SJSA1 (cell line): ENCODE measurements at places on chromosomes 6 and 20. TPM values are rescaled to one million over a fixed set of nuclear protein-coding genes. Genes with fewer than 3 reads are reported as not detected.

DNA sequence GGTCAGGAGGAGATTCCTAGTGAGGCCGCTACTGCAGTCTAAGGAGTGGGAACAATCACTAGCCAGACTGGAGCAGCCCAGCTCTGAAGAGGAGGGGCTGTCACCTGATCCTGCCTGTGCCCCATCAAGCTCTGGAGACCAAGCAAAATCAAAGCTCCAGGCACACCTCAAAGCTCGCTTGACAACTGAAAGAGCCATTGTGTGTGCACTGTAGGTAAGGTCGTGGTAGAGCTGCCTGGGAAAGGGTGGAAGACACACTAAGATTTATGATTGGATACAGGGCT, 58.2 kb downstream of the CSE1L start:
- H3K4me3 ChIP-seq: no peak overlapping the region
- H3K27me3 ChIP-seq: no peaks in the 10 kb centered on the region
- H3K4me1 ChIP-seq: no peaks in the 10 kb centered on the region

DNA sequence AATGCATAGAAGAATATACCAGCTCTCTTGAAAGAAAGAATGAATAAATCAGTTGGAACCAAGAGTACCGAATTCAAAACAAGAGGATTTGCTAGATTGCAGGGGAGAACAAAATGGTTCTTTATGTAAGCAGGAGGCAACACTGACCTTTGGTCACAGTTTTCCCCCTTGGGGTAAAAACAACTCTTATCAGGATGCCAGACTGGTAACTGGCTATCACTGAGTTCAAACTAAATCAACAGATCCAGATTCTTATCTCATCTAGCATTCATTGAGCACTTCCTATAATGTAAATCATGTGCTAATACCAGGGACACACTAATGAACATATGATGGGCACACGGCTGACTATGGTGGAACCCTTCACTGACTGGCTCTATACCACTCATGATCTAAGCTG, 4.8 kb upstream of the IL17F start:
- H3K4me1 ChIP-seq: no peaks in the 10 kb centered on the region
- H3K27me3 ChIP-seq: peaks cover 29% of the 10 kb centered on the region
- H3K4me3 ChIP-seq: no peak overlapping the region
- no peak overlapping the region for H3K27ac ChIP-seq

CCN5 gene
- total RNA-seq: not detected in 2 replicates

DNA sequence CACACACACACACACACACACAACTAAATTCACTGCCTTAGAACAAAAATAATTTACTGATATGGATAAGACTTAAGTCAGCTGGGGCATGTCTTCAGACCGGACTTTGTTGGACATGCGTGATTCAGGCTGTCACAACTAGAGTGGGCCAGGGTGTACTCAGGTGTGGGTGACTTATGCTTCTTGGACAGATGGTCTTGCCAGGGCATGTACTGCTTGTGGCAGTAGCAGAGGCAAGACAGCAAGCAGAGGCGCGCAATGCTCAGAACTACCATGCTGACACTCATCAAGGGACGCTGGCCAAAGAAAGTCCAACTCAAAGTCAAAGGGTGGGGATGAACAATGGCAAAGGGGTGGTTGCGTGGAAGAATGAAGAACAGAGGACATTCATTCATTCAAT, 437.5 kb downstream of the CBLN4 start:
- H3K27me3 ChIP-seq: no peaks in the 10 kb centered on the region
- H3K27ac ChIP-seq: no peak overlapping the region
- no peak overlapping the region for H3K4me3 ChIP-seq
- no peaks in the 10 kb centered on the region for H3K4me1 ChIP-seq

CST5 gene
- total RNA-seq: not detected in 2 replicates

- H3K27me3 ChIP-seq: no peaks in the 10 kb centered on the region; the same call in 1 of the 2 replicates
- no peak overlapping the region for H3K27ac ChIP-seq
- no peaks in the 10 kb centered on the region for H3K36me3 ChIP-seq
Observed at GRCh38 chr6:124203812-124204167, 400.1 kb downstream of the NKAIN2 start.
